ENCODE measurements at places on chromosomes 3 and 15.

- no peak for DNase-seq
Observed at GRCh38 chr3:114392831-114393230, 99.0 kb downstream of the TIGIT start.

DNA sequence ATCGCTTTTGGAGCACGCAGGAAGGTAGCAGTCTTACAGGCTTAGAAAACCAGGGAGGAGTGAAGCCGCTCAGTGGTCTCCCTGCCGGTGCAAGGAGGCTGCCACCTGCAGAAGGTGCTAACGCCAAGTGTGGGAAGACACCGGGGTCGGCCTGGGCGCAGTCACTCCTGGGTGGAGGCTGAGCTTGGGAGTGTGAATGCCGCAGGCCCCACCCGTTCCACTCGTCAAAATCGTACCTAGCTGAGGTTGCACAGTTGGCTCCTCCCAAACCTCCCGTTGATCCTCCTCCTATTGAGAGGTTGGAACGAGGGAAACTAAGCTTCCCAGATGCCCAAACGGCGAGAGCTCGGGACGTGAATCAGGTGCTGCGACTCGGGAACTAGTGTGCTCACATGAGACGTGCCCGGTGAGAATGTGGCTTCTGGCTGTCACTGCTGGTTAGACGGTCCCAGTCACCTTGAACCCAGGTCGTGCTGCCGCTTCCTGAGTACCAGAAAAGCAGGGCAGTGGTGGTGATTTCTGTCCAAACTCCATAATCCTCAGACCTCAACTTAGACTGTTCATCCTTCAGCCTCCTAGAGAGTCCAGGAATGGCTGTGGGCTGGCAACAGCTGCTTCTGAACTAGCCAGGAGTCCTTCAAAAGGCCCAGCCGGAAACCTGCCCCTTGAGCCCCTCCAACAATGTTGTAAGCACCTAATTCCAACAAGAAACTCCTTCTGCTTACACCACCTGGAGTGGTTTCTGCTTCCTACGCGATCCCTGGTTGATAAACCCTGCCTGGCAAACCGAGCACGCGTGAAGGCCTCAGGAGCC is 156.0 kb downstream of the XXYLT1 start:
- no peak for DNase-seq

GRCh38 chr3:197114007-197114406 is 84.4 kb upstream of the MELTF start:
- DNase-seq = no peak

DNA sequence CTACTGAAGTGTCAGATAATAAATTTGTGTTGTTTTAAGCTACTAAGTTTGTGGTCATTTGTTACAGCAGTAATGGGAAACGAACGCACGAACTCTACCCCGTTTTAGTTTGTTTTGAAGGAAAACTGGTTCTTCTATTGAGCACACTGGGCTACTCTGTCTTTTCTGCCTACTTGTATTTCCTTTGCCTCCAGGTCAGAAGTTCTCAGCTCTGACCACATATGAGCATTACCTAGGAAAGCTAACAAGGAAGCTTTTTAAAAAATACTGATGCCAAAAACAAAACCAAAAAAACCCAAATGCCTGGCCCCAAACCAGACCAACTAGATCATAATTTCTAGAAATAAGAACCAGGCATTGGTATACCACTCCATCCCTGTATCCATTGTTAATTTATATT is 156.6 kb upstream of the TNIK start:
- DNase-seq = no peak

- DNase-seq = no peak
Observed at GRCh38 chr3:82002986-82003642, 241.7 kb upstream of the GBE1 start.

DNA sequence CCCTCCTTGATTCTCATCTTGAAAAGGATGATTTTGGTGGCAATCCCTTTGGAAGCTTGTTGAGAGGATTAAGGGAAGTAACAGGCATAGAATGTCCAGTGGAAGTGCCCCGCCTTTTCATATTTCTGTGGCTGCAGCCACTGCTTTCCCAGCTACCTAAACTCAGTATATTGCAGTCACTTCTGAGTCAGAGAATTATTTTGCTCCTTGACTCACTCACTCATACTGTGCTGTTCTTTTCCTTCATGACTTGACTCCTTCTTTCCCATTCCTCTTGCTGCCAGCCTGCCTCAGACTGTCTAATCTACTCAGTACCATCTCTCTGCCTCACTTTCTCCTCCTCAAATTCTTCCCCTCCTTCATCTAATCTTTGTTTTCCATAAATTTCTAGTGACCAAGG is 26.5 kb upstream of the POLR2M start:
- no peak for DNase-seq

- DNase-seq = no peak
Observed at GRCh38 chr3:1787094-1787493, 311.6 kb upstream of the CNTN4 start.

GRCh38 chr15:25426896-25427610 is 11.8 kb downstream of the UBE3A start:
- no peak for DNase-seq

DNA sequence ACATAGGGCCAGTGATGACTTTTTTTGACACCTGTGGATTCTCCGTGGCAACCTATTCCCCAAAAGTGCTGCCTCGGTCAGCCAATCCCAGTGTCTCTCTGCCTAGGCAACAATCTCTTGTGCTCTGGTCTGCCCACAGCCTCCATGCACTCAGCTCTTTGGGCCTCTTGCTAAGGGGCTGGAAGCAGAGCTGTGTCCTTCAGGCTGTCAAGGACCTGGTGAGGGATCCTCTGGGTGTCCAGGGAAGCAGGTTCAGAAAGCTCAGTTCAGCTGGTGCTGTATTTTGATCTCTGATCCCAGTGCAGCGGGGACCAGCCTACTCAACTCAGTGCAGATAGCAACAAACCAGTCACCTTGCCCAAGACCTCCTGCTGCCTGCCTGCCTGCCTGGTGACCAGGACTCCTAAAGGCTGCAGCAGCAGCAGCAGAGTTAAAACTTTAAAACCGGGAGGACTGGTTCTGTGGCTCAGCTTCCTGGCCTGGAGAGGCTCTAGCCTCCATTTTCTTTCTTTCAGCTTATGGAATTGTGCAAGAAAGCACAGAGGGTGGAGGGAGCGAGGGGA is 6.2 kb downstream of the PAK6 start:
- DNase-seq = no peak

DNA sequence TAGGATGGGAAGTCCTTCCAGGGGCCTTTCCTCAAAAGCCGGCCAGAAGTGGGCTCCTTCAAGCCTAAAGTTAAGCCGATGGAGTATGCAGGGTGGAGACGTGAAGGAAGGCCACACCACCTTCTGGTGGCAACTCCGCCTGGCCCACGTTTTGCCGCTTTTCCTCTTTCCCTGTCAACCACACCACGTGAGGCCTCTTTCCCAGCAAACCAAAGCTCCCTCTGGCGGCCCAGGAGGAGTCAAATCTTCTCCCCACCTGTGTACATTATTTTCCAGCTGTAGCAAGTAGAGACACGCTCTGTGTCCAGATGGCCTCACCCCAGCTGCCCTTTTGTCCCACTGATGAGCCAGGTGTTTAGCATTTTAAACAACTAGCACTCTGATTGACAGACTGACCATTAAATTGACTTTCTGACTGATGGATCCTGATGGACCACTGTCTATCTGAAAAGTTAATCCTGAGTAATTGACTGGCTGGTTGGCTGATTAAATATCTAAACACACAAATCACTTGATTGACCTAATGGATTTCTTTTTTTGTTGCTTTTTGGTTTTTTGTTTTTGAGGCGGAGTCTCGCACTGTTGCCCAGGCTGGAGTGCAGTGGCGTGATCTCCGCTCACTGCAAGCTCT is 59.6 kb upstream of the ZBTB38 start:
- no peak for DNase-seq

DNA sequence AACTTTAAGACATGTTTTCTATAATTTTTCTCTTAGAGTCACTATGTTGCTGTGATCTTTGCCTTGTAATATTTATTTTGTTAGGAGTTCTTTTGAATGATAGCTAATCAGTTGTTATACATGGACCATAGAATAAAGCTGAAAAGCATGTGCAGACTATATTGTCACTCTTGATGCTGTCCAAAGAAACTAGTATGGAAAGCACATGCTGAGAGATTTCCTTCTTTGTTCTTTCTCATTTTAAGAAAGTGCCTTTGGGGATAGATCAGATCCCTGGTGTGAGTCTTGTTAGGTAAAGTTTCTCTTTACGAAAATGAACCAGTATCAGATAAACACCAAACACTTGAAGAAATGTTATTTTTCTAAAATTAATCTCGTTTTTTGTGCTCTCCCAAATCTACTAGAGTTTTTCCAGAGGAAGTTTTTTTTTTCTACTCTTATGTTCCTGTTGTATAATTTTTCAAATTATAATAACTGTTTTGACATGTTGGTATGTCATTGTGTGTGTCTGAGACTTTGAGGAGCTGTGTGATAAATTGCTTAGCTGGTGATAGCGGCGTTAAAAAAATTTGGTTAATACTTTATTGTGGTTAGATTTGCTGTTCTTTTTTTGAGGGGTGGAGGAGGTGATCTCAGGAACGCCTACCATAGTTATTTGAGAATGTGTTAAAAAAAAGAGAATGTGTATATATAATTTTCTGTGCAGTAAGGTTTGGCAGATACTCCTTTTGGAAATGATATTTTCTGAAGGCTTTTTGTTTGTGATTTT is 2.2 kb downstream of the PIAS1 start:
- no peak for DNase-seq

DNA sequence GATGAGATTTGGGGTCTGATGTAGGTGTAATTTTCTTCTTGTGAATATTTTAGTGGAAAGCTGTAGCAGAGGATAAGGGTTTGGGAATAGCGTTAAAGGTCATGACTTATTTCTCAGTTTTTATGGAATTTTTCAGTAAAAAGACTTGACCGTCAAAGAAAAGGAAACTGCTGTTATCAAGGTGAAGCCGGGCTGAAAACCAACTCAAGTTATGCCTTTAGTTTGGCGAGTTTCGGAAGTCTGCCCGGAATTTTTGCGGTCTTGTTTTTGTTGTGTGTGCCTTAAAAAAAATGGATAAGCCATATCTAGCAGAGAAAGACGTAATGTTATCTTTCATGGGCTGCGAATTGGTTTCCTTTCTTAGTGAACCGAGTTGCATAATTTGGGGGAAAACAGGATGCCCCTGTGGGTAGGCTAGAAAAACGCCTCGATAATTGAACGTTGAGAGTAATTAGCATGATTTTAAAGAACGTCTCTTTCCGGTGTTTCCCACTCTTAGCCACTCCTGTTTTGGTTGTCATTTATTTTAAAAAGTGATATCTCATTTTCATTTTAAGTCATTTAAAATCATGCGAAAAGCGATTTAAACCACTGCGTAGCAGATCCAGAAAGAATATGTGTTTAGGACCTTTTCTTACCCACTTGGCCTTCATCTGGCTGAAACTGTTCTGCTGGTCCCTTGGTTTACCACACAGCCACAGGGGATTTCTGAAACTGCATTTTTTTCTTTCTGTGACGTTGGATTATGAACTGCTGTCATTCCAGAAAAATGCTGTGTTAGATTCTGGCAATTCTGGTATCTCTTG is 1.1 kb downstream of the NFKBIZ start:
- DNase-seq = peak; percentile 52

- no peak for DNase-seq
Observed at GRCh38 chr3:113663324-113663750, 33.1 kb downstream of the USF3 start.

GRCh38 chr3:128429751-128430150 is 36.9 kb downstream of the DNAJB8 start:
- DNase-seq = no peak

DNA sequence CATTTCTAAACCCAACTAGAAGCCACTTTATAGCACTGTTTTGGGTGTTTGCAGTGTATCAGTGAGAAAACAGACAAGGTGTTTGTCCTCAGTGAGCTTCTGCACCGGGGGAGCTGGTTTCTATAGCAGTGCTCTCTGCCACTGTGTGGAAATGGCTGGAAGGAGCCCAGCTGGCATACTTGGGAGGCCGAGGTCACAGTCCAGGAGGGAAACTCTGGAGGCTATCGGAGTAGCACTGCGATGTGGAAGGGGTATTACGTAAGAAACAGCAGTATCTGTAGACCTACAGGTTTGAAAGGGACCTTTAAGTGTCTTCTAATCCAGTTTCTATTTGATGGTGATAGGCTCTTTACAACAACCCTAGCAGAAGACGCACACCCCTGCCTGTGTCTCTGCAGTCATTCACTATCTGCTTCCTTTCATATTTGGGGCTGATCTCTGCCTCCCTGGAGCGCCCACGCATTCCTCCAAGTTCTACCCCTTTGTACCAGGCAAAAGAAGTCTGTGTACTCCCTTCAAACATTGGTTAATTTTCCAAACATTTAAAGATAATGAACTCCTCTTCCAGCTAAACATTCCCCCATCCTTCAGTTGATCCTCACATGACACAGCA is 87.4 kb upstream of the ADAMTS17 start:
- no peak for DNase-seq

DNA sequence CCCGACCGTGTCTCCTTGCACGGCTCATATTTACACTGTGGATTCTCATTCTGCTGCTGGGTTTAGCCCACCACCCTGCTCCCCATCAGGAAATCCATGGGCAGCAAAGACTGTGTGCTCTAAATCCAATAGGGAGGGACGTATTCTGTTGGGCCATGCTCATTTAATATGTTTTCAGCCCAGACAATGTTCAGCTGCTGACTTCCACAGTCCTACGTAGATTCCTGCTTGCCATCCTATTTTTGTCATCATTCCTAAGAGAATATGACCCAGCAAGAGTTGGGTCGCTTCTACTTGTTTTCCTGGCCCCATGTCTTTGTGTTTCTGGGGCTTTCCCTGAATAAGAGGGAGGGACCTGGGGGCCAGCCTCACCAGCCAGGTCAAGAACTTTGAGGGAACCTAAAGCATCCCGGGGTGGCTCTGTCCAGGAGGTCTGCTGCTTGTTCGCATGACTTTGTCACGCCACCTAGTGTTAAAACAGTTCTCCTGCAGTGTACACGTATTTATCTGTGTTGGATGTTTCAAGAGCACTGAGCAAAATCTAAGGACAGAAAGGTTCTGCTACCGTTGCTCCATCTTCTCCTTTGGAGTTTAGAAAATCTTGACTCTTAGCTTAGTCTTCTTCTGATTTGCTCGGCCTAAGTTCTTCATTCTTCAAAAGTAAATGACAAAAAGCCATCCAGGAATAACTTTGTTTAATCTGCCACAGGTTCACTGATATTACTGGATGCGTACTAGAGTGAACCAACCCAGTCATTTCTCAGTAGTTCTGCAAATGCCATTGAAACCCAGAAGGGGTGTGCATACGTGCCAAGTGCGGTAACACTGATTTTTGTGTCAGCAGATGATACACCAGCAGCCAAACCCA is 79.8 kb upstream of the NR2E3 start:
- peak; percentile 9 for DNase-seq

GRCh38 chr3:58299075-58299474 is 7.0 kb upstream of the RPP14 start:
- DNase-seq = no peak

DNA sequence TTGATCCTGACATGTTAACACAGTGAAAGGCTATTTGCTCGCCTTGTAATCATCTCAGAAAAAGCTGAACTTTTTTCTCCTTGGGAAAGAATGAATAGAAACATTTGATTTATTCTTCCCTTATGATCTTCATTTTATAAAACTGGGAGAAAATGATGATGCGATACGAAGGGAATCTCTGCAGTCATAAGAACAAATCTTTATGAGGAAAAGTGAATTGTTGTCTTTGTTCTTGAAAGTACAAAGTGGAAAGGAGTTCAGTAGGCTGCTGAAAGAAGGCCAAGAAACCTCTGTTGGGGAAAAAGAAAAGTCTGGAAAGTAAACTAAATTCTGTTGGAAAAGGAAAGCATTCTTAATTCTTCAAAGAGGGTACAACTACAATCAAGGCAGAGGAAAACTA is 248.8 kb downstream of the NSUN3 start:
- DNase-seq = no peak

GRCh38 chr3:101204246-101204645 is 116.1 kb downstream of the IMPG2 start:
- no peak for DNase-seq
